ENCODE measurements at places on chromosomes 4 and X.

- no peak for DNase-seq
These were observed 4.8 kb downstream of the ACOX3 start for GRCh38 chr4:8435656-8436121.

- no peak for DNase-seq
These were observed 202.6 kb downstream of the PCDH19 start for GRCh38 chrX:100207331-100208024.

DNA sequence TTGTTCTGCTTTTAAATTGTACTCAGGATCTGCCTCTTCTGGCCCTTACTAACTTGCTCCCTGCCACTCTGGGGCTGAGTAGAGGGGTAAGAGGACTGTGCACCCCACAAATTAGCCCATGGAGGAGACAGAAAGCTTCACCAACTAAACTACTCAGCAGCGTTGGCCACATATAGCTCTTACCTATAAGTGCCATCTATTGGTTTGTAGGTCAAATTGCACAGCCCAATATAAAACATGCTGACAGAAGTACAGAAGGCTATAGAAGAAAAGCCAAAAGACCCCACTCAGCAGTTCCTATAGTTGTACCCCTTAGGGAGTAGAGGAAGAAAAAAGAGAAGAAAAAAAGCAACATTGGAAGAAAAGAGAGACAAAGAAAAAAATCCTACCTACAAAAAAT, 341.2 kb upstream of the FMR1 start:
- DNase-seq, result no peak

- no peak for DNase-seq
These were observed 341.4 kb downstream of the ANK2 start for GRCh38 chr4:113390850-113391249.

DNA sequence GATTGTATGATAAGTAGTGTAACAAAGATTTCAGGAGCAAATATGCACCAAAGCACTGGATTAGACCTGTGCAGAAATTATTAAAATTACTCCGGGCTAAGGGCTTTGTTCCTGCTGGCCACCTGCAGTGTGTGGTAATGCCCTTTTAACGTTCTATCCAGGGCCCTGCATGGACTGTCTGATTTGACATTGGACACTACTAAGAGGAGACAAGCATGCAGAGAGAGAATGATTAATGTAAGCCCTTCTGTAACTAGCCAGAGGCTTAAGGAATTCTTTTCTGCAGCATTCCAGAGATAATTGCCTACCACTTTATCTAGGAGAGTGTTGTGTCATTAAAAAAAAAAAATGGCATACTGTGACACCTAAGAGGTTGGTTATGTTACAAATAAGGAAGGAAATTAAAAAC, 117.0 kb downstream of the PCDH7 start:
- DNase-seq, result no peak

GRCh38 chr4:170400361-170400760, 310.6 kb upstream of the AADAT start:
- no peak for DNase-seq

- no peak for DNase-seq
These were observed 2.0 kb upstream of the ZDHHC9 start for GRCh38 chrX:129845616-129846190.

- DNase-seq, result no peak
These were observed 614.6 kb downstream of the PPP4R3C start for GRCh38 chrX:26848511-26848910.

DNA sequence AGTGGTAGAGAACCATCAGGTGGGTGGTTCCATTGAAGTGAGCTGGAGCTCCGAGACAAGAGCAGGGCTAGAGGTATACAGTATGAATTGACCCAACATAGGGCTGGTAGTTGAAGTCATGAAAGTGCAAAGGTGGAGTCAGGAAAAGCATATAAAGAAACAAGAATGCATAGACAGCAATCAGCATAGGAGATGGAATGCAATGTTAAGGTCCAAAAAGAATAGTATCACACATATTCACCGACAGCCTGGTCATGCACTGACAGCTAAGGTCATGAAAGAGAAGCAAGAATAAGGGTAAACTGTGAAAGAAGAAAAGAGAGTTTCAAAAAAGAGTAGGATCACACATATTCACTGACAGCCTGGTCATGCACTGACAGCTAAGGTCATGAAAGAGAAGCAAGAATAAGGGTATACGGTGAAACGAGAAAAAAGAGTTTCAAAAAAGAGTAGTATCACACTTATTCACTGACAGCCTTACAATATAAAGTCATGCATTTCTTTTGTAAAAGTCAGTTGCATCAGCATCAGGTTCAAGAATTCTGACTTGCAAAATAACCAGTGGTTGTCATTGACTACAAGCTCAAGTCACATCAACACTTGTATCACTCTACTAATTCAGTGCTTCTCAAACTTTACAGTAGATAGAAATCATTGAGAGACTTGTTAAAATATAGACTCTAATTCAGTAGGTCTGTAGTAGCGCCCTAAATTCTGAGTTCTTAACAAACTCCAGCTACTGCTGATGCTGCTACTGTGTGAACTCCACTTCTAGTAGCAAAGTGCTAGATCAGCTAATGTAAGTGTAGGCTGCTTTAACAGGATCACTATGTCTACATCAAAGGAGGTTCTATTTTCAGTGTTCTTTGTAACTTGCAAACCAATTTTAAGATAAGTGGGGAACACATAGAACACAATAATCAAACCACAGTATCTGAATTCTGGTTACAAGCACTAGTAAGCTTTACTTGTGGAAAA, 221.9 kb downstream of the PDGFC start:
- no peak for DNase-seq

GRCh38 chrX:69951753-69952152, 98.0 kb downstream of the AWAT2 start:
- DNase-seq, result no peak
